ENCODE measurements at places on chromosomes 7 and 10.
A peak's percentile ranks its signal among the peaks of the same experiment; 100 is the strongest.

- no peak for DNase-seq
These were observed 314.6 kb downstream of the AUTS2 start for GRCh38 chr7:69912846-69913245.

DNA sequence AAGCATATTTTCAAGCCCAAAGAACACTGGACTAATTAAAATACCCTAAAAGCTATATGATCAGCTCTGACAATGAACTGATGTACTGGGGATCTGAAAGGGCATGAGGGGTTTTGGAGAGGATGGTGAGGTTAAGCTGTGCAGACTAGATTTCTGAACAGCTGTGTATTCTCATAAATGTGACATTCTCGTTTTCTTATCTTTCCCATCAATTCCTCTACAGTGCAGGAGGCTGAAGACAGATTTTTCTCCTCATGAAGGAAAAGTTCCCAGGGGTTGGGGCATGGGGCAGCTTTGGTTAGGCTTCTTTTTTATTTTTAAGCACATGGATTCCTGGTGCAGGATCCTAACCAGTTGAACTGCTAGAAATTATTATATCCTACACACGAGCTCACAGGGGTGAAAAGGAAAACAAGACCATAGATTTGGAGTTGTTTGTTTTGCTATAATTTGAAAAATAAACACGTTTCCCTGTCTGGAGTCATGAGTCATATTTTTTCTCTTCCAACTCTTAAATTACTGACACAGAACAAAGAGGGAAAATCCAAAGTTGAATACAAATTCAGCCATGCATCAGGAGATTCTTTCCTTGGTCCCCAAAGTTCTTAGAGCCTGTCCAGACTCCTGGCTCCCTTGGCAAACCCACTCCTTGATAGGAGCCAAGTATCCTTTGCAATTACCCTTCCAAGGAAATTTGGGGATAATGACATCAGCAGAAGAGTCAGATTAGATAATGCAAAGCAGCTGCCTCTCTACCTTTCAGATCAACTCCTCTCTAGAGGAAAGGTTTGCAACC is 147.7 kb upstream of the NPVF start:
- no peak for DNase-seq

DNA sequence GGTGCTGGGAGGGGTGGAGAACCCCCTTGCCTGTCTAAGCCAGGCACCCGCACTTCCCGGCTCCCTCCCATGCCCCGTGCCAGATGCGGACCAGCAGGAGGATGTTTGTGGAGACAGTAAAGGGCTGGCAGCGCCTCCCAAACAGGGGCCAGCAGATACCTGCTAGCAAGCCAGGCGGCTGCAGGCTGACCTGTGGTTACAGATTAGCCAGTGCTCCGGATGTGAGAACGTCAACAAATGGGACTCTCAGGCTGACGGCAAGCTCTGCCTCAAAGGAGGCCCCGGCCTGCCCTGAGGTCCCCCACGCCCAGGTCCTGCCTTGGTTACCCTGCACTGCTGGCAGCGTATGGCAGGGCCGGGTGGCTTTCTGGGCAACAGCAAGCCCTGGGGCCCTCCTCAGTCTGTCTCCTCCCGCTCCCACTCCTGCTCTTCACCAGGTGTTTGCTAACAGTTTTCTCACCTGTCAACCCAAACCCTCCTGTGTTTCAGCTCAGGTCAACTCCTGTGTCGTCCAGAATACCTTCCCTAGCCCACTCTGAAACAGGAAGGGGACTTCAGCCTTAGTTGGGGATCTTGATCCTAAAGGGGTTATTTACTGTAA is 85.4 kb downstream of the NEURL1 start:
- no peak for DNase-seq

GRCh38 chr7:26099236-26099635 is 52.8 kb upstream of the NFE2L3 start:
- DNase-seq = no peak

DNA sequence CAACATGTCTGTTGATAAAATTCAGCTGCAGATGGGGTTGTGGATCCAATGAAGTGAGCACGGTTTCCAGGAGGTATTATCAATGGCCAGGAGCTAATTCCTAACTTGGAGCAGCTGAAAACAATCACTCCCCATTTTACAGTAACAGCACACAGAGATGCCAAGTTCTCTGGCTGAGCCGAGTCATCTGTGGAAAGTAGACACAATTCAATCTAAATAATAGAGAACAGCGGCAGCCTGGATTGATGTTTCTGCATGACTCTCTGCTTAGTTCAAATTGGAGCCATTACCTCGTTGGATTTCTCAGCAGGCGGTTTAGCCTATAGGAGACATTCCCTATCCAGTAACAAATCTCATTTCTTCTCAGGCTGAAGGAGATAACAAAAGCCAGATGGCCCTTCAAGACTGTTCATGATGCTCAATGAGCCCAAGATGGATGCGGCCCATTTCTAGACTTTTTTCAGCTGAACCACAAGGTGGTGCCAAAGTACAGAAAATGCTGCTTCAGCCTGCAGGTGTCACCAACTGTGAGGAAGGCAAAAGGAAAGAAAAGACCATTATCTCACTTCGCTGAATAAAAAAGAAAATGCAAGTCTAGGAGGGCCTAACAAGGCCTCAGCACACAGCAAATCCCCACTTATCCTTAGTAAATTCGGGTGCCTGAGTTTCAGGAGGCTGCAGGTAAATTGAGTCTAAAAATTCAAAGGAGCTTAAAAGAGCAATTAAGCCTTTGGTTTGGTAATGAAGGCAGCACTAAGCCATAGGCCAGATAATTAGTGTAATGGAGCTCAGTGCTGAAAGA is 83.7 kb downstream of the SLC16A9 start:
- peak; percentile 53 for DNase-seq

- DNase-seq = no peak
These were observed 2.6 kb downstream of the ALDH18A1 start for GRCh38 chr10:95653895-95654294.

DNA sequence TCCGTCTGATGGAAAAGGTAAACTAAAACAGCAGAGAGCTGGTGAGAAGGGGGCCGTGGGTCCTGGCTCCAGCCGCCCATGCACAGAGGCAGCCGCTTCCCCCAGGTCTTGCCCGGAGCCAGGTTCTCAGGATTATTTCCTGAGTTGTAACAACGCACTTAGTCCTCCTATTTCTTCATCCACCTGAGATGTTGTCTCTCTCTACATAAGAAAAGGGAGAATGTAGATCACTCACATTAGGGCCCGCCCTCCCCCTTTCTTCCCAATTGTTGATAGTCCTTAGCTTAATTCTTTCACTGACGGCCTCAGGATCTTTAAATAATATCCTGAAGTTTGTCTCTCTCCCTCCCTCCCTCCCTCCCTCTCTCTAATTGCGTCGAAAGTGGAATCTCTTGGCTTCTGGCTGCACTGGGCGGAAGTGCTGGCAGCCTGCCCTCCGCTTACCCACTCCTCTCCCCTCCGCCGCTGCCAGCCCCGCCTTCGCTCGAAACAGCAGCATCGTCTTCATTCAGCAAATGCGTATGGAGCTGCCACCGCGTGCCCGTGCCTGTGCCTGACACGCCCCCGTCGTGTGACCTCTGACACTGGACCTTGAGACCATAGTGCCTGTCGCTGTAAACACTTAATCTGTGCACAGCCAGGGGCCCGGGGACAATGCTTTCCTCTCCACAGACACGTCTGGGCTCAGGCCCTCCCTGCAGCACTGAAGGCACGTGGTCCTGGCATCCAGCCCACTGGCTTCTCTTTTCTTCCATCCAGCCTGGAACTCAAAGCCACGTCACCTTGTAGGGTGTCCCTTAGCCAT is 174.5 kb upstream of the PPP2R2D start:
- DNase-seq = no peak

- no peak for DNase-seq
These were observed 18.2 kb downstream of the PAXIP1 start for GRCh38 chr7:154984601-154985188.

GRCh38 chr10:121615435-121615793 is 17.2 kb upstream of the FGFR2 start:
- DNase-seq = no peak
